Umbilical cord (tissue), 2 donors: ENCODE measurements at places on chromosomes 12 and 14. TPM values are rescaled to one million over a fixed set of nuclear protein-coding genes. Genes with fewer than 3 reads are reported as not detected.

DNA sequence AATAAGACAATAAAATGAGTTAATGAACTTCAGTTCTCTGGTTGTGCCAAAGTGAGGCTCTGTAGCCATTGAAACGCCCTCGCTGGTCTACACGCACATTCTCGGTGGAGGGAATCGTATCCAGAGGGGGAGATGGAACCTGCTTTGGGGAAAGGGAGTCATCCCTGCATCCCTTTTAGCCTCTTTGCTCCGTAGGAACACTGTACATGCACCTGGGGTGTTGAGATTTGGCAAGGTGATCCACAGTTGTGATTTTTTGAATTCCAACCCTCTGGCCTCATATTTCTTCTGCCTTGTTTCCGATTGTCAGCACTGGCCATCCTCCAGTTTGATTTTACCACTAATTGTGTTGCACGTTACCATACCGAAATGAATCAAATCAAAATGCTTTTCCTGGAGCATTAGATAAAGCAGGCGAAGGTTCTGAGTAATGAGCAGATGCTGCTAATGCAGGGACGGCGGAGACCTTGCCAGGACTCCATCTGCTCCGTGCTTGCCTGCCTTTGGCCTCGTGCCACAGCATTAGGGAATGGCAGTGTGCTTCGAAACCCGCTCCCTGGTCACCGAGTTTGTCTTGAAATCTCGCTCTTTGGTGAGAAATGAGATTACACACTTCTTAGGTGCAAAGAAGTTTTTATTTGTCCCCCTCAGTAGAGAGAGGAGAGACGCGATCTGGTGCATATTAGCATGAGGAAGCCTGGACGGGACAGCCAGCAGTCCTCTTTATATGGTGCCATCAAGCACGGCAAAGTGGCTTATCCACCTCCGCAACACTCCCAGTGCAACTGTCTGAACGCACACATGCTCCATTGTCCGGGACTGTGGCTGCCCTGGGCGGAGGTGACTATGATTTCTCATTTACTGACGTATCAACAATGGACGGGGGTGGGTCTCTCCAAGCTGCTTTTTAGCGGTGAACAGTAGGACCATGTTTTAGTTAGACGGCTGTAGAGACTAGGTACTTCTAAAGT, 59.1 kb downstream of the FBXW8 start:
- DNase-seq = no peak

DNA sequence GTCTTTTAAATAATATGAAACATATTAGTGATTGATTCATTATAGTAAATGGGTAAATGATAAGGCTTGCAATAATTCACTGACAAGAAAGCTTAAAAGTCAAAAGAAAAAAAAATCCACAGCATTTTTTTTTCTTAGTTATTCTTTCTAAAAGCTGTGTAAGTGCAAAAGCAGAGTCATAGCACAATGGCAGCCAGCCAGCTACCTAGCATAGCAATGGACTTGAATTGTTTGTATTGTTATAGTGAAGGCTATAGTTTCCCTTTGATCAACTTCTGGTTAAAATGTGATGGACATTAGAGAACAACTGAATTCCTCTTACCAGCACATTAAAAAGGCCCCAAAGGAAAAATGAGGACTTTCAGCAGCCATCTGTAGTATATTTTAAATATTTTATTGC, 232.1 kb downstream of the NAV3 start:
- peak; percentile 26 for DNase-seq

GRCh38 chr12:58202933-58203718, 261.8 kb downstream of the ATP23 start:
- no peak for DNase-seq

DNA sequence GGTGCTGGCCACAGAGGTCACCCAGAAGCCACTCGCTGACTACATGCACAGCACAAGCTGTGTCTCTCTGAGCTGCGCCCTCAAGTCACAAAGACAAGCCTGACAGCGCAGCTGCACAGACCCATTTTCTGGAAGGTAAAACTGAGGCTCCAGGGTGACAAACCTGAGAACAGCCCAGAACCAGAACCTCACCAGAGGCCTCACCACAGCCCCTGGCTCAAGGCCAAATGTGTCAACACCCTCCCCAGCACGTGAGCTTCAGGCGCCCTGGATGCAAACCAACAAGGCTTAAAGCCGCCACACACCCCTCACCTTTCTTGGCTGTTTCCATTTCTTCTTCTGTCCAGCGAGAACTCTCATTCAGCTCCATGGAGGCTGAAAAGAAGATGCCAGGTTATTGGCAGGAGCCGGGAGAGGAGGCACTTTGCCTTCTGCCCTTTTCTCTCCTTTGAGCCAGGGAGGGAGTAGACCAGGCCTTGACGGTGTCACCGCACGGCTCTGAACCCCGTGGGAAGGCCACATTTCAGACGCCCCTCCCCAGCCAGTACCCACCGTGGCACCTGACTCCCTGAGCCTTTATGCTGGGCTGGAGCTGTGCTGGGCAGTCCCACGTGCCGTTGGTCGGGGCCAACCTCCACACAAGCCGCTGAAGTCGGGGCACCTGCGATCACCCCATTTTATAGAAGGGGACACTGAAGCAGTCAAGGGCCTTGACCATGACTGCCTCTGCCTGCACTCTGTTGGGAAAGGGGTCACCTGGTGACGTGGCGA, 103.1 kb downstream of the RFLNA start:
- no peak for DNase-seq

- DNase-seq = no peak
Observed at GRCh38 chr12:68306564-68306963, 25.6 kb downstream of the MDM1 start.

DNA sequence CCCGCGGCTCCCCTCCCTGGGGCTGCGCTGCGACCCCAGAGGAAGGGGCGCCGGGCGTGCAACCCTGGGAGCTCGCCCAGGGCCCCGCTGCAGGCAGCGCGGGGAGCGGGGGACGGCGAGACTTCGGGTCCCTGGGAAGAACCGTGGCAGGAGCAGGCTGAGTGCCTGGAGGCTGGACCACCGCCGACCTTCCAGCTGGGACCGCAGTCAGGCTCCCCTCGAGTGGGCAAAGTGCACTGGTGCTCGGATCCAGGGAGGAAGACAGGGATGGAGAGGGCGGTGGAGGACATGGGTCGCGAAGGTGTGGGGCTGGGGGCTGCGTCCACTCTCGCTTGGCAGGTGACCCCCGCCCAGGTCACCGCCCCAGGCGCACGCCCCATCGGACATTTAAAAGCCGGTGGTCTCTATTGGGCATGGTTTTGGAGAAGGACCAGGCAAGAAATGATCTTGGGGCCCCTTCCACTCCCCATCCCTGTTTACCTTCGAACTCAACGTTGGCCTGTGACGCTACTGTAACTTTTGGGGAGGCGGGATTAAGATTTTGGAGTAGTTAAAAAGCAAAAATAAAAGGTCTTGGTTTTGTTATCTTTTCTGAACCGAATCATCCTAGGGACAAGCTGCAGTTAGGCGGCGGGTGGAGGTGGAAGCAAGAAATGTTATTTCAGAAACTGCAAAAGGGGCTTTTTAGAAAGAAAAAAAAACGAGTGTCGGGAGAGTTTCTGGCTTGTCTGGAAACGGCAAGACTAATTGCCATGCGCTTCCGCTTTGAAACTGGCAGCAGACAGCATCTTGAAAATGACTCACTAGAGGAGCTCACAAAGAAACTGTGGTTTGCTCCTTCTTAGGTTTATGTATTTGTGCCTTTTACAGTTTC, 1.0 kb downstream of the ELK3 start:
- peak; percentile 88 for DNase-seq

GRCh38 chr12:79371226-79371625, 319.5 kb downstream of the PAWR start:
- DNase-seq = no peak

DNA sequence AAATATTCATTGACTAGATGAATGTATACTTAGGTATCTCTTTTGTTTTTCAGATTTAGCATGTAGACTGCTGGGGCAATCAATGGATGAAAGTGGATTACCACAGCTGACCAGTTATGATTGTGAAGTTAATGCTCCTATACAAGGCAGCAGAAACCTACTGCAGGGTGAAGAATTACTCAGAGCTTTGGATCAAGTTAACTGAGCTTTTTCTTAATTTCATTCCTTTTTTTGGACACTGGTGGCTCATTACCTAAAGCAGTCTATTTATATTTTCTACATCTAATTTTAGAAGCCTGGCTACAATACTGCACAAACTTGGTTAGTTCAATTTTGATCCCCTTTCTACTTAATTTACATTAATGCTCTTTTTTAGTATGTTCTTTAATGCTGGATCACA, 15.3 kb upstream of the SNAPC1 start:
- no peak for DNase-seq

DNA sequence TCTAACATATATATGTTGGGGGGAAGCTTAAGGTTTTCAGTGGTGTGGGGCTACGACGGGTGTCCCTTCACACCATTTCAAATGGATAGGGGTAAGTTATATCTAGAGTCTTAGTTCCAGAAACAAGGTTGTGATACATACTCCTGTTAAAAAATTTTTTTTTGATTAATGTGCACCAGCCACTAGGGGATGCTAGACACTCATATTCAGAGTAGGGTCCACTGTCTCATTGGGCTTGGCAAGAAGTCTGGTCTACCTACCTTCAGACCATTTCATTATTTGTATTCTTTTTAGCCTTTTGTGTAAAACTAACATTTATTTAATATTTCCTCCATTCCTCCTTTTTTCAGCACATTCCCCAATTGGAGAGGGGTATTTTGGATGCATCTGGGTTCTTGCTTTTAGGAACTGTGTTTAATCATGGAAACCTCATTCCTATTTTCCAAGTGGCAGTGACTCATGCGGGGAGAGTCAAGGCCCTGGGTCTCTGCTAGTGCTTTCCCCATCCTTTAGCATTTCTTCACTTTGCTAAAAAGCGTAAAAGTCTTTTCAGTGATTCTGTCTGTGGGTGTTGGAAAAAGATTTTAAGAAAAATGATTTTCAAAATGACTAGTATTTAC, 33.4 kb downstream of the ANO4 start:
- DNase-seq = no peak

DNA sequence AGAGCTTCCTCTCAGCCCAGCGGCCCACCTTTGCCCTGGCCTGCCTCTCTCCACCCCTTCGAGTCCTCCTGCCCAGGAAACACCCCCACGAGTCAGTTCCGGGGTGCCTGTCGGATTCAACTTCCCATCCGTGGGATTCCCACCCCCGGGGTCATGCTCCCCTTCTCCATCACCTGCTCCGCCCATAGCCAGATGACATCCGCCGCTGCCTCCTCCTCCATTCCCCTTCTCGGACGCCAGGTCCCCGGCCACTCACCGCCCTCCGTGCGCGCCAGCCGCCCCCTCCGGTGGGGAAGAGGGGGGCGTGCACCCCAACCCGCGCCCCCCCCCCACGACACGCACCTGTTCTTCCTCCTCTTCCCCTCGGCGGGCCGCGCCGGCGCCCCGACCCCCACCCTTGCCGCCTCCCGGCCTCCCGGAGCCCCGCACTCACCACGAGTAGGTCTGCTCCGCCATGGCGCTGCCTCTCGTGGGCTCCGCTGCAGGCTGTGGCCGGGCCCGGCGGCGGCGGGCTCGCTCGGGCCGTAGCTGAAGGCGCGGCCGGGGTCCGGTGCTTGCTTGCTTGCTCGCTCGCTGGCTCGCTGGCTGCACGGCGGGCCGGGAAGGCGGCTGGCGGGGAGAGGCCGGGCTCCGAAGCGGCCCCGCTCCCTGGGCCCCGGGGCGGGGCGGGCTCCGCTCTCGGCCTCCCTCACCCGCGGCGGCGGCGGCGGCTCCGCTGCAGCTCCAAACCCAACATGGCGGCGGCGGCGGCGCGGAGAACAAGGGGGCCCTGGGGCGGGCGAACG, 554 bp downstream of the SPPL3 start:
- DNase-seq = peak; percentile 47

DNA sequence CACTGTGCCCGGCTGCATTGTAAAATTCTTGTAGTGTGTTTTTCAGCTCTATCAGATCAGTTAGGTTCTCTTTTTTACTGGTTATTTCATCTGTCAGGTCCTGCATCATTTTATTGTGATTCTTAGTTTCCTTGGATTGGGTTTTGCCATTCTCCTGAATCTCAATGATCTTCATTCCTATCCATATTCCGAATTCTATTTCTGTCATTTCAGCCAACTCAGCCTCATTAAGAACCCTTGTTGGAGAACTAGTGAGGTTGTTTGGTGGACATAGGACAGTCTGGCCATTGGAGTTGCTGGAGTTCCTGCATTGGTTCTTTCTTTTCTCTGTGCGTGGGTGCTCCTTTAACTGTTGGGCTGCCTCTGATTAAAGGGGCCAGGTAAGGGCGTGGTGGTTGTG, 5.6 kb upstream of the C1S start:
- DNase-seq = no peak

DNA sequence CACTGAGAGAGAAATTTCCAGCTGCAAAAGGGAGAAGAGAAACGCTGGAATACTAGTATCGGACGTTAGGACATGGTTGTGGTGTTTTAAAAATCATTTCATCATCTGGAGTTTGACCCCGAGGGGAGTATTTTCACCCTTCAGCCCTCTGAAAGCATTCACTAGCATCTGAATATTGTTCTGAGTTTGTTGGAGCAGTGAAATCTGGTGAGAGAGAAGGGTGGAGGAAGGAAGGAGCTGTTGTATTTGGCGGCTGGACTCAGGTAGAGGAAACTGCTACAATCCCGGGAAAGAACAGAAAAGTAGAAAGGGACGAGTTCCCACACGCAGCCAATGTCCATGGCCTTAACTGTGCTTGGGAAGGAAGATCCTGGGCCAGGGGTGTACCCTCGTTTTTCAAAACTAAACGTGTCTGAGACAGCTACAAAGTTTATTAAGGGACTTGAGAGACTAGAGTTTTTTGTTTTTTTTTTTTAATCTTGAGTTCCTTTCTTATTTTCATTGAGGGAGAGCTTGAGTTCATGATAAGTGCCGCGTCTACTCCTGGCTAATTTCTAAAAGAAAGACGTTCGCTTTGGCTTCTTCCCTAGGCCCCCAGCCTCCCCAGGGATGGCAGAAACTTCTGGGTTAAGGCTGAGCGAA, 896 bp upstream of the CDKN1B start:
- DNase-seq = peak; percentile 35

DNA sequence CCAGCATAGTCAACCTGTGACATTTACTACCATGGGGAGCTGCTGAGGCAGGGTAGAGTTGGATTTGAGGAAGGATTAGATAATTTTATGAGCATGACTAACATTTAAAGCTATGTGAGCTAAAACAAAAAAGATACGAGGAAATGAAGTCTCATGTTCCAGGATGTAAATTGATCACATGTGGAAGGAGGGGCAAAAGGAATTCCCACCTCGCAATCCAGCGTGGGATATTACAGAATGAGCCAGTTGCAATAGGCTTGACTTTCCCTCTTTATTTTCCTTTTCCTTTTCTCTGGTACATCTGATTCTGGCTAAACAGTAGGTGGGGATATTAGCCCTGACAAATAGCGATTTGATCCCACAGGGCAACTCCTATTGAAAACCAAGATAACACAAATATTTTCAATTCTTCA, 214.9 kb upstream of the HMGA2 start:
- no peak for DNase-seq

- no peak for DNase-seq
Observed at GRCh38 chr12:5259523-5259922, 172.4 kb upstream of the NTF3 start.

The PRPH gene
- 0.72 TPM for total RNA-seq

The LRP1-AS gene
- 1.2 TPM for total RNA-seq

The CHGA gene
- total RNA-seq = 21.9 TPM

The SPTLC2 gene
- 36.1 TPM for total RNA-seq

The LGMN gene
- total RNA-seq = 79.7 TPM

The WNT5B gene
- total RNA-seq = 101 TPM

The DLST gene
- total RNA-seq = 55.4 TPM

The PZP gene
- total RNA-seq = 2.6 TPM

The CLEC4A gene
- total RNA-seq = 4.3 TPM

The PLEKHG7 gene
- 8.2 TPM for total RNA-seq

The PITPNM2 gene
- 4.1 TPM for total RNA-seq
